Daoy (cell line): ENCODE measurements at places on chromosomes 7 and 10. TPM values are rescaled to one million over a fixed set of nuclear protein-coding genes. Genes with fewer than 3 reads are reported as not detected.

The SNX10 gene
- total RNA-seq: 54.2 and 66.5 TPM in 2 replicates

The PNLIP gene
- total RNA-seq: not detected in 2 replicates

The PRKAR2B gene
- total RNA-seq: 7.7 and 12.3 TPM in 2 replicates

The ACADSB gene
- total RNA-seq: 2.9 and 8.3 TPM in 2 replicates

The SAP25 gene
- total RNA-seq: 0.80 and 5.3 TPM in 2 replicates

The TUBAL3 gene
- 0.23 and 0.54 TPM in 2 replicates for total RNA-seq
